IMR-90 (cell line): ENCODE measurements at places on chromosomes 5 and 9.

- H3K4me1 ChIP-seq, result no peaks in the 10 kb centered on the region; the same call in 1 of the 2 replicates
- no peaks in the 10 kb centered on the region for H3K27me3 ChIP-seq
- no peak overlapping the region for H3K4me3 ChIP-seq
- H3K27ac ChIP-seq, result no peak overlapping the region; the same call in 1 of the 2 replicates
- peak; percentile 77 for DNase-seq
- H3K36me3 ChIP-seq, result no peaks in the 10 kb centered on the region
Observed at GRCh38 chr9:105168870-105169319, 75.6 kb upstream of the SLC44A1 start.

DNA sequence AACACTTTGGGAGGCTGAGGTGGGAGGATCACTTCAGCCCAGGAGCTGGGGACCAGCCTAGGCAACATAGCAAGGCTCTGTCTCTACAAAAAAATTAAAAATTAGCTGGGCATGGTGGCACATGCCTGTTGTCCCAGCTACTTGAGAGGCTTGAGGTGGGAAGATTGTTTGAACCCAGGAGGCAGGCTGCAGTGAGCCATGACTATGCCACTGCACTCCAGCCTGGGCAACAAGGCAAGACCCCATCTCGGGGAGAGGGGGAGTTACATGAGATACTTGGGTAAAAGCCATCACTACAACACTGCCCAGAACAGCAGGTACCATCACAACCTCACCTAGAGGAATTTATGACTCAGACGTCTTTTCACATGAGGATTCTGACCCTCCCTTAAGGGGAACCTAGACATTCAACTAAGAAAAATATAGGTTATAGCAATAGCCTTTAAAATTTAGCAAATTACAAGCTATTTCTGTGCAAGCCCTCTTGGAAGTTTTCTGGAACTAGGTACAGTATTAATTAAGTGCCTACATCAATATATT lies 143.5 kb downstream of the NFIB start:
- no peaks in the 10 kb centered on the region for H3K4me1 ChIP-seq
- no peak for DNase-seq
- no peak overlapping the region for H3K4me3 ChIP-seq

DNA sequence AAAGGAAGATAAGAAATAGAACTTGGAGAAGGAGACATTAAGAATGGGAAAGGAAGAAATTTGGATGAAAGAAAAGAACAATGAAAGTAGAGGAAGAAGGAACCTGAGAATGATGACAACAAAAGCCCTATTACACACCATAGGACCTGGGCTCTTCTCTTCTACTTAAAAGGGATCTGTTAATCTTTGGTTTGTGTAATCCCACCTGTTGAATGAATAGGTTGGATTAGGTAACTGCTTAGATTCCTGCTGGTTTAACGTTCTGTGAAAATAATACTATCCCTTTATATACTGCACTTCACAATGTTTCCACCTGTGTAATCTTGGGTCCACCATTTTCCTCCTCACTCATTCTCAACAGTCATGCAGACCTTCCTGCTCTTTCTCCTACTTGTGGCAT lies 157.8 kb upstream of the ATP10B start:
- H3K4me3 ChIP-seq, result no peak overlapping the region
- H3K36me3 ChIP-seq, result no peaks in the 10 kb centered on the region
- H3K27me3 ChIP-seq, result no peaks in the 10 kb centered on the region

DNA sequence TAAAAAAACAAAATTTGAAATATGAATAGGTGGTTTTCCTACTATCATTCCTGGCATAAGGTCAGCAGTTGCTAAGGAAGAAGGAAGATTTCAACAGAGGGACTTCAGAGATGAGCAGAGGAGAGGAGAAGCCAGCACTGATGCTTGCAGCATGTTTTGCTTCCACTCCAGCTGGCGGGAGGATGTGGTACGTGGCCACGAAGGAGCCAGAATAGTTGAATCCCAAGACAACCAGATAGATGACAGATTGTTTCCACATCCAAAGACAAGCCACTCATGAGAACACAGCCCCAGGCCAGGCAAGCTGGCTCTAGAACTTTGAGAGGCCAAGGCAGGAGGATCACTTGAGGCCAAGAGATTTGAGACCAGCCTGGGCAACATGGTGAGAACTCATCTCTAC lies 15.1 kb downstream of the TIMD4 start:
- no peak overlapping the region for H3K27ac ChIP-seq
- no peaks in the 10 kb centered on the region for H3K4me1 ChIP-seq
- H3K4me3 ChIP-seq, result no peak overlapping the region
- no peak for DNase-seq

- peak; percentile 52 for DNase-seq
- peaks cover 4% of the 10 kb centered on the region for H3K4me1 ChIP-seq
- no peak overlapping the region for H3K27ac ChIP-seq
- no peaks in the 10 kb centered on the region for H3K36me3 ChIP-seq
- no peaks in the 10 kb centered on the region for H3K27me3 ChIP-seq
- H3K4me3 ChIP-seq, result no peak overlapping the region
Observed at GRCh38 chr5:98397081-98397480, 376.4 kb upstream of the RGMB start.

DNA sequence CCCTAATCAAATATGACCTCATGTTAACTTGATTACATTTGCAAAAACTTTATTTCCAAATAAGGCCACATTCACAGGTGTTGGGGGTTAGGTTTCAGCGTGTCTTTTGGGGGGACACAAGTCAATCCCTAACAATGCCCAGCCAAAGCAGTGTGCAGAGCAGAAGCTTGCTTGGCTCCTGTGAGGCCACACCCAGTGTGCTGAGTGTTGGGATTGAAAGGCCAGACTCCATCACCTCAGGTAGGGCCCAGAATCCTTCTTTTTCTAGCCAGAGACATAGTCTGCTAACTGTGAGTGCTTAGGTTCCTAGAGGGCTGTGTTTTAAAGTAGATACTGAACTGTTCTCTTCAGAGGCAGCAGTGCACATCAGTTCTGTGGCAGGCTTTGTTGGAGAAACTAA lies 27.9 kb downstream of the KDM4C start:
- H3K27me3 ChIP-seq, result no peaks in the 10 kb centered on the region
- H3K4me3 ChIP-seq, result no peak overlapping the region
- DNase-seq, result no peak
- no peaks in the 10 kb centered on the region for H3K36me3 ChIP-seq
- H3K4me1 ChIP-seq, result peaks cover 12% of the 10 kb centered on the region

GRCh38 chr9:123093141-123093540 lies 59.7 kb downstream of the GPR21 start:
- no peak overlapping the region for H3K4me3 ChIP-seq
- DNase-seq, result no peak
- H3K4me1 ChIP-seq, result peaks cover 8% of the 10 kb centered on the region

- H3K27me3 ChIP-seq, result no peaks in the 10 kb centered on the region; the same call in 1 of the 2 replicates
- peak overlapping the region; percentile 37 for H3K27ac ChIP-seq
- DNase-seq, result no peak
- H3K4me3 ChIP-seq, result peak overlapping the region; percentile 75
- no peaks in the 10 kb centered on the region for H3K36me3 ChIP-seq
Observed at GRCh38 chr9:111483439-111483857, 735 bp downstream of the ECPAS start.

GRCh38 chr5:161149078-161149477 lies 297.1 kb upstream of the ATP10B start:
- H3K27me3 ChIP-seq, result no peaks in the 10 kb centered on the region
- no peak overlapping the region for H3K27ac ChIP-seq
- DNase-seq, result no peak

DNA sequence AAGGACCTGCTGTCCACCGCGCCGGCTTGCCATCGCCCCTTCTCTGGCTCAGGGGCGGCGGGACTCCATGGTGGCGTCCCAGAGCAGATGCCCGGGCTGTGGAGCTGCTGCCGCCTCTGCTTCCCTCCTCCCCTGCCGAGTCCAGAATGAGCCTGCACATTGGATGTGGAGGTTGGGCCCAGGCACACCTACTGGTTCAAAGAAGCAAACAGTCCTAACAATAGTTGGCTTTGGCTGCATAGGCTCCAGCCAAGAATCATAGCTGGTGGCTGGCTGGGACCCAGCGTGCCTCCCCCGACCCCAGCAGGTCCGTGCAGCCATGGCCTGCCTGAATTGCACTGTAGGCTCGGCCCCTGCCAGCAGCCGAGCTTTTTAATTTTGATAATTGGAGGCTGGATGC lies 25.8 kb downstream of the ADAMTSL2 start:
- peaks cover 14% of the 10 kb centered on the region; the same call in 1 of the 2 replicates for H3K27me3 ChIP-seq
- DNase-seq, result no peak

DNA sequence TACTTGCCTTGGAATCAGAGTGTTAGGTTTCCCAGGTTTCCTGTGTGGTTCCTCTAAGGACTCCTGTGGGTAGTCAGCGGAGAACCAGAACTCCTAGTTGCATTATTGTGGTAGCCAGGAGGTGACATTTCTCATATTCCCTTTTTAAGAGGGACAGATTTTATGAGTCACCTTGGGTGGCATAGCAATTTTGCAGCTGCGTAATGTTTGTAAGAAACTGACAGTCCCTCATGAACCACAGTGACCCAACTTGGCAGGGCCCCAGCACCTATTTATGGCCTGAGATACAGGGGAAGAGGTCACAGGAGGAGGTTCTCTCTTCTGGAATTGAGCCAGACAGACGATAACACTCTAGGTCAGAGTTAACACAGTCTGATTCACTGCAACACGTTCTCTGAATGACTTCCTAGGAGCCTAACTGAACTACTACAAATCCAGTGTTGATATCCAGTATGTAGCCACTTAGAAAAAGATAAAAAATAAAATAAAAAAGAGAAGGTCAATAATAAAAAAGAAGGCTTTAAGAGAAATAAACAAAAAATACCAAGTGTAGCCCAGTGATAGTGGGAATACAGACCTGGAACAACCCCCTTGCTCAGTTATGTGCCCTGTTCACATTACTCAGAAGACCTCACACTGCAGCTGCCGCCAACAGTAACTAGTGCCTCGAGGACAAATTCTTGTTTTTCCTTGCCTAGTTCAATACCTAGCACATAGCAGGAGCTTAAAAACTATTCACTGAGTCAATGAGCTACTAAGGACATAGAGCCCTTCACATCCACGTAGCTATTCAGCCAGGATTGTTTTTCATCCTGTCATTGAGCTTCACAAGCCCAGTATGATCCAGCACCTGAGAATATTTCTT lies 50.7 kb upstream of the VLDLR start:
- H3K27ac ChIP-seq, result no peak overlapping the region
- DNase-seq, result peak; percentile 62
- no peaks in the 10 kb centered on the region for H3K36me3 ChIP-seq
- peaks cover 7% of the 10 kb centered on the region for H3K4me1 ChIP-seq

- peak; percentile 67 for DNase-seq
- H3K36me3 ChIP-seq, result no peaks in the 10 kb centered on the region
- H3K4me1 ChIP-seq, result no peaks in the 10 kb centered on the region
Observed at GRCh38 chr9:132507670-132508469, 74.5 kb upstream of the BARHL1 start.

GRCh38 chr9:121156263-121156731 lies 45.4 kb downstream of the RAB14 start:
- H3K4me1 ChIP-seq, result no peaks in the 10 kb centered on the region; the same call in 1 of the 2 replicates
- no peaks in the 10 kb centered on the region for H3K27me3 ChIP-seq
- H3K36me3 ChIP-seq, result peaks cover 3% of the 10 kb centered on the region
- DNase-seq, result peak; percentile 90
- no peak overlapping the region for H3K4me3 ChIP-seq

GRCh38 chr9:127817881-127818434 lies 15.3 kb downstream of the FPGS start:
- H3K4me3 ChIP-seq, result no peak overlapping the region
- no peaks in the 10 kb centered on the region for H3K27me3 ChIP-seq
- H3K4me1 ChIP-seq, result peaks cover 11% of the 10 kb centered on the region; the same call in 1 of the 2 replicates

- DNase-seq, result no peak
- H3K27ac ChIP-seq, result no peak overlapping the region
- H3K4me1 ChIP-seq, result no peaks in the 10 kb centered on the region
- no peak overlapping the region for H3K4me3 ChIP-seq
- H3K36me3 ChIP-seq, result no peaks in the 10 kb centered on the region
- no peaks in the 10 kb centered on the region for H3K27me3 ChIP-seq
Observed at GRCh38 chr9:118729981-118730380, 639.3 kb downstream of the BRINP1 start.

DNA sequence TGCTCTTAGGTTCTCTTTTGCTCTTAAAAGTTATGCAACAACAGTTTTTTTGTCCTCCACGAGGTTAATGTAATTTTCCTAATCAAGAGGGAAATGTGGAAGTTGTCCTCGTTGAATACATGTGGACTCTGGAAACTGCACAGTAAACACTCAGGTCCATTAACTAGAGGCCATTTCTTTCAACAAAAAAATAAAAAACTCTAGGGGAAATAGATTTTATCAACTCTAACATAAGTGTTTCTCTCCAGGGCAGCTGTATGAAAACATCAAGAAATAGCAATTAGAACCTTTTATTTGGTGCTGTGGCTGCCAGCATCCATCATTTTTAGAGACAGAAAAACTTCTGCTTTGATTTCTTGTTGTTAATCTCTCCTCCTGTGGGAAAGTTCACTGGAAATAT lies 288.6 kb downstream of the ICE1 start:
- no peaks in the 10 kb centered on the region for H3K4me1 ChIP-seq
- H3K27me3 ChIP-seq, result no peaks in the 10 kb centered on the region
- H3K27ac ChIP-seq, result no peak overlapping the region
- H3K4me3 ChIP-seq, result no peak overlapping the region
- DNase-seq, result no peak
- no peaks in the 10 kb centered on the region for H3K36me3 ChIP-seq
